Upper lobe of right lung (tissue), 1 donor: ENCODE measurements at places on chromosomes 4 and X. TPM values are rescaled to one million over a fixed set of nuclear protein-coding genes. Genes with fewer than 3 reads are reported as not detected.

The PRSS12 gene
- 5.4 TPM for total RNA-seq

The EGFL6 gene
- 10.1 TPM for total RNA-seq

The SSX2 gene
- not detected for total RNA-seq

The DOCK11 gene
- 55.0 TPM for total RNA-seq

The NEUROG2 gene
- total RNA-seq, result not detected

The WNK3 gene
- 1.8 TPM for total RNA-seq

The PLAC8 gene
- total RNA-seq, result 81.7 TPM

The GLUD2 gene
- 1.6 TPM for total RNA-seq

The TBC1D8B gene
- 8.4 TPM for total RNA-seq

The NAP1L2 gene
- 2.6 TPM for total RNA-seq

The HADH gene
- 37.9 TPM for total RNA-seq

The NAA15 gene
- total RNA-seq, result 38.5 TPM

The USP17L24 gene
- not detected for total RNA-seq

The SLBP gene
- total RNA-seq, result 32.8 TPM
